Diencephalon (tissue), 1 donor: ENCODE measurements at places on chromosomes 16 and 17. TPM values are rescaled to one million over a fixed set of nuclear protein-coding genes. Genes with fewer than 3 reads are reported as not detected.

SMARCE1 gene
- 95.5 TPM for total RNA-seq

CCL8 gene
- not detected for total RNA-seq

RNF43 gene
- total RNA-seq: 1.4 TPM

NHLRC4 gene
- total RNA-seq: 0.69 TPM

MYH13 gene
- total RNA-seq: not detected

CHST4 gene
- 0.46 TPM for total RNA-seq

NXPH3 gene
- total RNA-seq: 10.8 TPM

MTSS2 gene
- 78.9 TPM for total RNA-seq
